H9 (cell line): ENCODE measurements at places on chromosomes 16 and 17. TPM values are rescaled to one million over a fixed set of nuclear protein-coding genes. Genes with fewer than 3 reads are reported as not detected.

GRCh38 chr17:72363089-72363610 is 242.3 kb downstream of the SOX9 start:
- no peak for DNase-seq

- no peak for DNase-seq
Measured at GRCh38 chr17:67689534-67690177, 28.1 kb upstream of the NOL11 start.

Gene MAZ
- total RNA-seq = 412 and 414 TPM in 2 replicates

Gene SALL1
- total RNA-seq = 87.6 and 101 TPM in 2 replicates

Gene PERCC1
- total RNA-seq = not detected in 2 replicates

Gene KRTAP3-2
- total RNA-seq = not detected in 2 replicates

Gene KCNH6
- 1.6 and 2.3 TPM in 2 replicates for total RNA-seq

Gene HGS
- total RNA-seq = 99.3 and 106 TPM in 2 replicates

- DNase-seq = no peak
Measured at GRCh38 chr16:78635807-78636206, 536.4 kb downstream of the WWOX start.
